ENCODE measurements at places on chromosomes 2 and 18.

GRCh38 chr2:219243291-219243761, 1.9 kb downstream of the GLB1L start:
- peak; percentile 60 for DNase-seq

- peak; percentile 76 for DNase-seq
These were observed 2.0 kb downstream of the LIMS1 start for GRCh38 chr2:108536133-108536780.

DNA sequence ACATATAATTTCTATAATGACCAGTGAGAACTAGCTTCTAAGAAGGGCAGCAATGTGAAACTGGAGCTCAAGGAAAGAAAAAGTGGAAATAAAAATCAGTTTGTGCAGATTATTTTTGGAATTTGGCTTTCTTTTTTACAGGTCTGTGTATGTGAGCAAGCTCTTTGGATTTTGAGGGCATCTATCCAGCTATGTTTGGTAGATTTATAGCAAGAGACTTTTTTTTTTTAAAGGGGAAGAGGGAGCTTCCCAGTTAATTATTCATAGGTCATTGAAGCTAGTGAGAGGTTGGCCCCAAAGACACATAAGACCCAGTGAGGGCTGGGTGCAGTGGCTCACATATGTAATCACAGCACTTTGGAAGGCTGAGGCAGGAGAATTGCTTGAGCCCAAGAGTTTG, 24.0 kb upstream of the COLEC12 start:
- peak; percentile 20 for DNase-seq

GRCh38 chr2:96108541-96109360, 7.6 kb downstream of the ADRA2B start:
- DNase-seq: no peak

GRCh38 chr18:934518-935133, 30.0 kb downstream of the ADCYAP1 start:
- no peak for DNase-seq

DNA sequence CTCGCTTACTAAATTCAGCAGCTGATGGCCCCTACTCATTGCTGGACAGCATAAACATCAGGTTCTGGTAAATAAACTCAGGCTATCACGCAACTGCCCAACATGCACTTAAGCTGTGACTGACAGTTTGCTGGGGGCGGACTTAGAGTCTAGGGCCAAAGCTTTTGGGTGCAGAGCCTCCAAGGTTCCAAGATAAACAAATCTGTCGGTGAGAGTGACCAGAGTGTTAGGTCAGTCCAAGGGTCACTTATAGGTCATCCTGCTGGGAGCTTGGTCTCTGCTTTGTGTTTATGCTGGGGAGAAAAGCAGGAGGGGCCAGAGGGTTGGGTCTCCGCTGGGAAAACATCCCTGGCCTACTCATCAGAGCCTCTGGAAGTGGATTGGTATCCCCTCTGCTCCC, 188.6 kb upstream of the GATA6 start:
- peak; percentile 9 for DNase-seq

DNA sequence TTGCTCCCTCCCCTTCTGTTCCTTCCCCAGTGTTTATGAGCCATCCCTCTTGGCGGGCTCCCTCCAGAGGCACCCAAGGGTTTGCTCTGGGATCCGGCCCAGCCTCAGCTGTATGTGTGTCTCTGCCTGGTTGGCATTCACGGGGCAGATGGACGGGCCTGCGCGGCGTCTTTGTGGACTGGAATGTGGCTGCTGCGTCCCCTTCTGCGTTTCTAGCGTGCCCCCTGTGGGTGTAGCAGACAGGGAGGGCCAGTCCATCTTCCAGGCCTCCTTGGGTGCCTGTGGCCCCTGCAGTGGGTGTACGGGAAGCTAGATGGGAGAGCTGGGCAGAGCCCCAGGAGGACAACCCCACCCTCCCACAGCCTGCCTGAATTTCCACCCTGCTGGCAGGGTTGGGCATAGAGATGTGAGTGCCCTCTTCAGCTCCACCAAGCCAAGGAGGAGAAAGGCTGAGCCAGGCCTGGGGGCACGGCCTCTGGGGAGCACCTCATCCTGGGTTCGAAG, 15.7 kb downstream of the GPC1 start:
- no peak for DNase-seq

DNA sequence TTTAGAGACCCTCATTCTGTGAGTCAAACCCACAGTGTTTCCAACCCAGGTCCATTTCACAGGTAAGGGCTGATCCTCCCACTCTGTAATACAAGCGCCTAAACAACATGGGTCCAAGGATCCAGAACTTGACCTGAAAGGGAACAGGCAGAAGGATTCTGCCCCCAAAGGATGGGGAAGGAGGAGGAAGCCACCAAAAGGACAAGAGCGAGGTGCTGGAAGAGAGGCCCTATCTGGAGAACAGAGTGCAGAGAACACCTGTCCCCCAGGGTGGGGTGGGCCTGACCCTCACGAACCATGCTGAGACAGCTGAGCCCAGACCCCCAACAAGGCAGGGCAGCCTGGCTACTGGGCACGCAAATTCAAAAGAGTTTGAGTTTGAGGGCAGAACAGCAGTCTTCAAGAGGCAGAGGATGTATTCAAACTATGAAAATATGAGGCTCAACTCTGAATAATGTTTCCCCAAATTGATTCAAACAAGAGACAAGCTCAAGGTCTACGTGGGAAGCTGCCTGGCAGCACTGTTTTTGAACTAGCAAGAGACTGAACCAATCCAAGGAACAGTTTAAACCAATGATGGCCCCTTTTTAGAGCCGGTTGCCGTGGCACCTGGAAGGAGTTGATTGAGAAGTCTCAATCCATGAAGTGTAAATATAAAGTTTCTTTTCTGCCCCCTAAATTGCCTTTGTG, 212.7 kb downstream of the ALPK2 start:
- DNase-seq: no peak

GRCh38 chr2:191166111-191166755, 15.4 kb upstream of the STAT4 start:
- DNase-seq: peak; percentile 55

- DNase-seq: peak; percentile 97
These were observed 19.4 kb downstream of the TTC27 start for GRCh38 chr2:32647180-32647651.

DNA sequence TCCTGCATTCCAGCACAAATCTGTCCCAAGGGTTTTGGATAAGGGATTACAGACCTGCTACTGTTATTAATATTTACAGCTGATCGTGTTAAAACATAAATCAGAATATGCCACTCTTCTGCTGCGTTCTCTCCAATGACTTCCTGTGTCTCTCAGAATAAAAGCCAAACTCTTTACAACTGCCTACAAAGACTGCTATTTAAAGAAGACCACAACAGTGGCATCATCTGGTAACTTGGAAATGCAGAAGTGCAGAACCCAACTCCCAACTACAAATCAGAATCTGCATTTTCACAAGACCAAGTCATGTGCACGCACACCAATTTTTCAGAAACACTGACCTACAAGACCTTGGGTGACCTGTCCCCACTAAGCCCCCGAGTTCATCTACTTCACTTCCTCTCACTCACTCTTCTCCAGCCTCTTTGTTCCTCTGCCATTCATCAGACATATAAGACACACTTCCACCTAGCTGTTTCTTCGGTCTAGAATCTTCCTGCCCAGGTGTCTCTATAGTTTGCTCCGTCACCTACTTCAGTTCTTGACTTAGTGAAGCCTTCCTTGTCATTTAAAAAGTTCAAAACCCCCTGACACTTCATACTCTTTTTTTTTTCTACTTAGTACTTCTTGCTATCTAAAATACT, 36.0 kb downstream of the CHN1 start:
- no peak for DNase-seq

- DNase-seq: no peak
These were observed 291.5 kb downstream of the SP3 start for GRCh38 chr2:173673640-173674039.

DNA sequence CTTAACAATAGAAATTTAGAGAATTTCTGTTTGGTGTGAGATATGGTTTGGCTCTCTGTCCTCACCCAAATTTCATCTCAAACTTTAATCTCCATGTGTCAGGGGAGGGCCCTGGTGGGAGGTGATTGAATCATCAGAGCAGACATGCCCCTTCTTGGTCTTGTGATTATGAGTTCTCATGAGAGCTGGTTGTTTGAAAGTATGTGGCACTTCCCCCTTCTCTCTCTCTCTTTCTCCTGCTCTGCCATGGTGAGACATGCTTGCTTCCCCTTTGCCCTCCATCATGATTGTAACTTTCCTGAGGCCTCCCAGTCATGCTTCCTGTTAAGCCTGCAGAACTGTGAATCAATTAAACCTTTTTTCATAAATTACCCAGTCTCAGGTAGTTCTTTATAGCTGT, 524.7 kb upstream of the ACVR2A start:
- DNase-seq: no peak

- DNase-seq: no peak
These were observed 14.4 kb upstream of the SLC4A5 start for GRCh38 chr2:74357627-74358026.

DNA sequence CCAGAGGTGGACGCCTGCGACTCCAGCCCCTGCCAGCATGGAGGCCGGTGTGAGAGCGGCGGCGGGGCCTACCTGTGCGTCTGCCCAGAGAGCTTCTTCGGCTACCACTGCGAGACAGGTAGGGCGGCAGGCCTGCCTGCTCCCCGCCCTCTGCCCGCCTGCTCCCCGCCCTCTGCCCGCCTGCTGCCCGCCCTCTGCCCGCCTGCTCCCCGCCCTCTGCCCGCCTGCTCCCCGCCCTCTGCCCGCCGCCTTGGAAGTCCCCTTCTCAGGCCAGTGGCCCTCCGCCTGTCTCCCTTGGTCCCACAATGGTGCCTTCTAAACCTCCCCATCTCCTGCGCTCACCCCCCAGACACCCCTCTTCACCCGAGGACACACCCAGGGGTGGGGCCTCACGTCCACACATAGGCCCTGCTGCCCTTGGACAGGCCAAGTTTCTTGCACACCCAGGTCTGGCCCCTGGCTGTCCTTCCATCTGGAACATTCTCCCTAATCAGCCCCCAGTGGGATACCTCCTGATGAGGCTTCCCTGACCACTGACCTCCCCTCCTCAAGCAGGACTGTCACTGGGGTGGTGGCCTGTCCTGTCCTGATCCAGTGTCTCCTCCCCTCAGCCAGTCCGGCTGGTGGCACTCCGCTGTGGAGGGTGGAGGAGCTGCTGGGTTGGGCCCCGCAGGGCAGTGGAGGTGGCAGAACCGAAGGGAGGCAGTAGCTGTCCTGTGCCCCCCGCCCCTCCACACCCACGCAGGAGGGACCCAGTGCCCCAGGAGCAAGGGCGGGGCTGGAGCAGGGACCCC, 37.9 kb downstream of the MTERF4 start:
- DNase-seq: no peak

DNA sequence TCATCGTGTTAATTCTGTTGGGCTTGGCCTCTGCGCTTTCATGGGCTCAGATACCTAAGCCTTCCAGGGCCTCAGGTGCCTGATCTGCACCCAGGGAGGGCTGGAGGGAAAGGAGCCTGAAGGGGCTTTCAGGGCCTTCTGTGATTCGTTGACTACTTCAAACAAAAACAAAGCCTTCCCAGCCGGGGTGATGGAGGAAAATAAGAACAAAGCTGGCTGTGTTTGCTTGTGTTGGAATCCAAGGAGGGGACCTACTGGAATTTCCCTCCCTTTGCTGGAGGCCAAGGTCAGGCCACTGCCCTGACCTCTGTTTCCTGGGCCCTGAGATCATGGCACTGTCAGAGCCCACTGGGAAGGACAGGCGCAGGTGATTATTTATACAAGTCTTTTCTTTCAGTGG, 135.3 kb downstream of the KLHL29 start:
- no peak for DNase-seq

- no peak for DNase-seq
These were observed 22.1 kb downstream of the CIB4 start for GRCh38 chr2:26619096-26619495.

GRCh38 chr2:221460136-221460535, 112.0 kb downstream of the EPHA4 start:
- no peak for DNase-seq

DNA sequence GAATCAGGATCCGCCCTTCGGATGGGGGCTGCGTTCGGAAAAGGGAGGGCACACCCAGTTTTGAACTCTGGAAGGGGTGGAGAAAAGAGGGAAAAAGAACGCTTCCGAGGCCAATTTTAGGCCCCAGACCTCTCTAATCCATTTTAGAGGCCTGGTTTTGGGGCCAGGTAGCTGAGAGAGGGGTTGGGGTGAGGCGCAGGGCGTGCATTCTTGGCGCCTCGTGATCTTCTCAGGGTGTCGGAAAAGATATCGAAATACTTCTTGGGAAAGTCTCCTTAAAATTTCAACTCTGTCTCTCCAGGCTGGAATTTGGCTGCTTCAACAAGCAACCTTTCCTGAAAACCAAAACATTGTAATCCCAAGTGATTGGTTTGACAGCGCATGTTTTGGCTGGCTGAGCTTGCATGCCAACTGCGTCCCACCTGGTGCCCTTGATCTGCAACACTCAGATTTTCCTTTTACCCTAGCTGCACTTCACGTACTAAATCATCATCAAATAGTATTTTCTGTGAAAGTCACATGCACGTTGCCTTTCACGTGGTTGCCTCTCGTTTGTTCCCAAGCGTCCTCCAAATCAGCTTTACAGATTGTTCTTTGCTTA, 864 bp upstream of the XPO1 start:
- DNase-seq: peak; percentile 31

GRCh38 chr2:120574620-120575019, 161.0 kb upstream of the GLI2 start:
- DNase-seq: no peak

DNA sequence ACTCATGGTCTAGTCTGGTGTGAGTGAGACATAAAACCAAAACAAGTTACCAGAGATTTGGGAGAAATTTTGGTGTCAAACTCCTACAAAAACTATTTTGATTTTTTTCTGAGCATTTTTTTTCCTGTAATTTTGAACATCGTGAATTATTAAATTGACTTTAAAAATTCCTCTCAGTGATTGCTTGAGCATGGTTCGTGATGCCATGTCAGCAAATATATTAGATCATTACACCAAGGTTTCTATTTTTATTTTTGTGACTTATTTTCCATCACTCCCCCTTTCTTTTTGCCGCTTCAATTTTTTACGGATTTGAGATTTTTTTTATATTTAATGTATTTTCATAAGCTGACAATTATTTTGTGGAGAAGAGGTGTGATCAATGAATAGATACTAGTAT, 613.9 kb upstream of the LRATD1 start:
- no peak for DNase-seq

GRCh38 chr2:171524018-171524401, 1.7 kb downstream of the CYBRD1 start:
- DNase-seq: peak; percentile 78

All from amniotic epithelial cell (primary cell).